IMR-90 (cell line): ENCODE measurements at places on chromosomes 6 and 20. TPM values are rescaled to one million over a fixed set of nuclear protein-coding genes. Genes with fewer than 3 reads are reported as not detected.

PIM1 gene
- total RNA-seq = 6.1 and 7.2 TPM in 2 replicates

HRH3 gene
- not detected in 2 replicates for total RNA-seq

PGM3 gene
- 223 and 336 TPM in 2 replicates for total RNA-seq

TMEM244 gene
- total RNA-seq = 0.28 and 0.36 TPM in 2 replicates

LPA gene
- total RNA-seq = not detected in 2 replicates

FOXO3 gene
- total RNA-seq = 35.3 and 38.7 TPM in 2 replicates

ANKRD66 gene
- total RNA-seq = not detected in 2 replicates

BPI gene
- not detected in 2 replicates for total RNA-seq

C20orf144 gene
- total RNA-seq = under 0.01 TPM in 2 replicates

CST4 gene
- total RNA-seq = not detected in 2 replicates

PLN gene
- under 0.01 TPM in 2 replicates for total RNA-seq

CD40 gene
- 0.28 and 0.36 TPM in 2 replicates for total RNA-seq

DDO gene
- 0.18 and 0.28 TPM in 2 replicates for total RNA-seq

RNF217 gene
- total RNA-seq = 16.7 and 20.4 TPM in 2 replicates

CTSA gene
- total RNA-seq = 19.0 and 30.3 TPM in 2 replicates

SALL4 gene
- not detected in 2 replicates for total RNA-seq

KCNK5 gene
- not detected in 2 replicates for total RNA-seq

PNLDC1 gene
- total RNA-seq = not detected in 2 replicates
